ENCODE measurements at places on chromosomes 6 and 20.

- no peak overlapping the region for H3K4me3 ChIP-seq
- H3K36me3 ChIP-seq: no peaks in the 10 kb centered on the region
- H3K4me1 ChIP-seq: no peaks in the 10 kb centered on the region
- no peaks in the 10 kb centered on the region for H3K27me3 ChIP-seq
- no peak overlapping the region for H3K27ac ChIP-seq
- no peak for DNase-seq
These were observed 272.1 kb upstream of the EYS start for GRCh38 chr6:65979120-65979519.

DNA sequence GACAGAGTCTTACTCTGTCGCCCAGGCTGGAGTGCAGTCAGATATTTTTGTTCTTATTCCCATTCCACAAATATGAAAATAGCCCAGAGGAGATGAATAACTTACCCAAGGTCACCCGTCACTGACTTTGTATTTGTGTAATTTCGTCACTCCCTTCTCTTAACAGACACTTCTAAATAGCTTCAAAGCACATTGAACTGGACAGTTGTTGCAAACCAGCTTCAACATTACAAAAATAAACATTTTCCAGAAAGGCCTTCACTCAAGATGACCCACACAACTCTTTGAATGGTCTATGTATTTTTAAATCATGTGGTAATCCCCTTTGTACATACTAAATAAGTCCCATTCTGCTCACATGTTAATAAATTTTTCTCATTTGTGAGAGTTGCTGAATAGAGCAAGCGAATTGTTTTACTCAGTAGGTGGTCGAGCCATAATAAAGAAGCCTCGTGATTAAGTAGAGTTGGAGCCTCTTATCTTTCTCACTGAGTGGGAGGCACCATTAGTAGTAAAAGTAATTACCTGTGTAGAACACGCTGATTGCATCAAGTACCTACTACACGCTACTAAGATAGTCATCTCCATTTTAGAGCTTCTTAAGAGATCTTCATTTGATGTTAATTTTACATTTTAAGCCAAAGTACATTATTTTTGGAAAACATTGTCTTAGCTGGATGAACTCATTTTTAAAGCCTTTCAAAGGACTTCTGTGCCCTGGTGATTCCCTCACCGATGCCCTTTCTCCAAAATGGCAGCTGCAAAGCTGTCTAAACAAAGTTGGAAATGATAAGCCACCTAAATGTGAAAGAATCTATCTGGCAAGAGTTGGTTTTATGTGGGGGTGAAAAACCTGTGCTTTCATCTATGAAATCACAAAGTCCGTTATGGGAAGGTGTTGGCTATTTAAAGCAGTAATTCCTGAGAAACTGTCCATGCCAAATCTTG, 110.0 kb downstream of the TSHZ2 start:
- no peaks in the 10 kb centered on the region for H3K36me3 ChIP-seq
- no peak overlapping the region for H3K27ac ChIP-seq
- no peak overlapping the region for H3K4me3 ChIP-seq
- DNase-seq: no peak

- H3K36me3 ChIP-seq: no peaks in the 10 kb centered on the region
- no peak overlapping the region for H3K4me3 ChIP-seq
- H3K27ac ChIP-seq: no peak overlapping the region
- no peaks in the 10 kb centered on the region for H3K4me1 ChIP-seq
- H3K27me3 ChIP-seq: no peaks in the 10 kb centered on the region
- no peak for DNase-seq
These were observed 44.5 kb downstream of the FUT9 start for GRCh38 chr6:96060249-96060648.

- H3K36me3 ChIP-seq: peaks cover 2% of the 10 kb centered on the region
- no peak overlapping the region for H3K4me3 ChIP-seq
- H3K27me3 ChIP-seq: no peaks in the 10 kb centered on the region
- DNase-seq: no peak
These were observed 214.8 kb downstream of the ZDHHC14 start for GRCh38 chr6:157595768-157596167.

- no peak overlapping the region for H3K4me3 ChIP-seq
- H3K27ac ChIP-seq: no peak overlapping the region
- H3K36me3 ChIP-seq: no peaks in the 10 kb centered on the region
- H3K27me3 ChIP-seq: no peaks in the 10 kb centered on the region
- H3K4me1 ChIP-seq: peaks cover 20% of the 10 kb centered on the region
These were observed 467.4 kb upstream of the PLCB4 start for GRCh38 chr20:8601542-8601912.

DNA sequence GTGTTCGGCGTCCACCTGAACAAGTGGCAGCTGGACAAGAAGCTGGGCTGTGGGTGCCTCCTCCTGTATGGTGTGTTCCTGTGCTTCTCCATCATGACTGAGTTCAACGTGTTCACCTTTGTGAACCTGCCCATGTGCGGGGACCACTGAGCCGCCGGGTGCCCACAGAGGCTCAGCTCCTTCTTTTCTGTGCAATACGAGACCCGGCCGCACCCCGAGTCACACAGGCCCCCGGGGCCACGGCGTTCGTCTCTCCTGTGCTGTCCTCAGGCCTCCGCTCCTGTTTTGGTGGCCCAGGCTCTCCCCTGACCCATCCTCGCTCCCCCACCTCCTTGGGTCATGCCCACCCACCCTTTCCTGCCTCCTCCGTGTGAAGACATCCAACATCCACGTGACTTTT, 37.1 kb upstream of the RIN2 start:
- H3K27ac ChIP-seq: no peak overlapping the region
- no peak overlapping the region for H3K4me3 ChIP-seq
- no peaks in the 10 kb centered on the region for H3K4me1 ChIP-seq
- no peaks in the 10 kb centered on the region for H3K27me3 ChIP-seq
- DNase-seq: no peak

- H3K27ac ChIP-seq: peak overlapping the region; percentile 99
- H3K4me1 ChIP-seq: peaks cover 54% of the 10 kb centered on the region
- peak overlapping the region; percentile 95 for H3K4me3 ChIP-seq
These were observed 1.5 kb upstream of the HMGN4 start for GRCh38 chr6:26536571-26537159.

DNA sequence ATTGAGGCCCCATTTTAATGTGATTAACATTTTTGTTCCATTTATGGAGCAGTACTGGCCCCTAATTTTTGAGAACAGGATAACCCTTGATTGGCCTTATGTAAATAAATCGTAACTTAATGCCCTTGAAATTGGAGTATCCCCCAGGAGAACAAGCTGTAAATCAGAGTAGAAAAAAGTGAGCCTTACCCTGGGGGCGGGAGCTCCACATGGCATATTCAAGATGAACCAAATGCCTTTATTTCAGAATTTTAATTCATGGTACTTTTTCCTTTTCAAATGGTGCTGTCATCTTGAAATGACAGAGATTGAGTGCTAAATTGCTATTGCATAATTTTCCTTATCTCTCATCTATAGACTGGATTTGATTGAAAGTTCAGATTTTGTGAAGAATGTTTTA, 809.5 kb upstream of the FLRT3 start:
- no peaks in the 10 kb centered on the region for H3K36me3 ChIP-seq
- H3K4me1 ChIP-seq: no peaks in the 10 kb centered on the region
- H3K4me3 ChIP-seq: no peak overlapping the region
- no peaks in the 10 kb centered on the region for H3K27me3 ChIP-seq
- H3K27ac ChIP-seq: no peak overlapping the region

DNA sequence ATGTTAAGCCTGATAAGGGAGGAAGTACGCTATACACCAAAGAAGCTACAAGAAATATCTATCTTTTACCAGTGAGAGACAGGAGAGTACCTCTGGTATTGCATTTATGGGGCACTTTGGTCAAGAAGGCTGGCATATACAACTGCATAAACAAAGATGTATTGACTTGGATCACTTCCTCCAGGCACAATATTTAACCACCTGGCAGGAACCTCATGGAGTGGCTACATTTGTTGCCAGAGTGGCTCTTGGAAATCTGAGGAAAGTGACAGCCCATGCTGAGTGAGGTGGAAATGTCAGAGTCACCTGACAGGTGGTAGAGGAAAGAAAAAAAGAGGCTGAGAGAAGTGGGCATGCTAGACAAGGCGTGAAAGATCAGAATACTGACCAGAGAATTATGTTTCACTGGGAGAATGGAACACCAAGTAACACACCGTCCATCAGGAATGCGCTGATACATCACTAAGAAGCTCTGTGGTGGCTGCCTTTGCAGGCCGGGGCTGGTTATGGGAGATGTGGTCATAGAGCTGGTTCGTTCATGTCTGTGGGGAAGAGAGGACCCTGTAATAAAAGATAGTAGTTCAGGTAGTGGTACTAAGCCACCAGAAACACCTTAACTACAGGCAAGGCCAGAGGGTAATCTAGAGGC, 61.4 kb upstream of the UFL1 start:
- no peak for DNase-seq
- no peak overlapping the region for H3K4me3 ChIP-seq
- no peak overlapping the region for H3K27ac ChIP-seq
- H3K27me3 ChIP-seq: no peaks in the 10 kb centered on the region
- H3K4me1 ChIP-seq: peaks cover 2% of the 10 kb centered on the region

DNA sequence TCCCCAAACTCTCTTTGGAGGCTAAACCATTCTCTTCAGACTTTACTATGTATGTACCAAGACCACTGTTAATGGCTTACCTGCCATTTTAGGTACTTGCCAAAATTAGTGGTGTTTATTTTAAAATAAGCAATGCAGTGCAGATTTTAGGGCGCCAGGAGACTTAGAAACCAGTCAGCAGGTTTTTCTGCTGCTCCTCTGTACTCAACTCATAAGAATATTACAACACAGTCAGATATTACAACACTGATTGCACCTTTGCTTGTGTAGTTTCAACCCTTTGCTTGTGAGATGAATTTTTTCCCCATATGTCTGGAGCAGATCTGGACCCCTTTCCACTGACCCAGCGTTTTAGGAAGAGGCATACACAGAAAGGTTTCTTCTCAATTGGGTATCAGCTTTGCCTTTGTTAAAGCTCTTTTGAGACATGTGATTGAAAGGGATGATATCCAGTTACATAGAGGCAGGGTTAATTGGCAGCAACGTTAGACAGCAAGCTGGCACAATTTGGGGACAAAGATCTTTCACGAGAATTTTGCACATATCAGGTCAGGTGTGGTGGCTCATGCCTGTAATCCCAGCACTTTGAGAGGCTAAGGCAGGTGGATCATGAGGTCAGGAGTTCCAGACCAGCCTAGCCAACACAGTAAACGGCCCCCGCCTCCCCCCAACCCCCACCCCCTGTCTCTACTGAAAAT, 6.2 kb downstream of the TTPAL start:
- no peak overlapping the region for H3K27ac ChIP-seq
- DNase-seq: no peak
- no peaks in the 10 kb centered on the region for H3K27me3 ChIP-seq
- no peak overlapping the region for H3K4me3 ChIP-seq
- H3K4me1 ChIP-seq: peaks cover 11% of the 10 kb centered on the region

DNA sequence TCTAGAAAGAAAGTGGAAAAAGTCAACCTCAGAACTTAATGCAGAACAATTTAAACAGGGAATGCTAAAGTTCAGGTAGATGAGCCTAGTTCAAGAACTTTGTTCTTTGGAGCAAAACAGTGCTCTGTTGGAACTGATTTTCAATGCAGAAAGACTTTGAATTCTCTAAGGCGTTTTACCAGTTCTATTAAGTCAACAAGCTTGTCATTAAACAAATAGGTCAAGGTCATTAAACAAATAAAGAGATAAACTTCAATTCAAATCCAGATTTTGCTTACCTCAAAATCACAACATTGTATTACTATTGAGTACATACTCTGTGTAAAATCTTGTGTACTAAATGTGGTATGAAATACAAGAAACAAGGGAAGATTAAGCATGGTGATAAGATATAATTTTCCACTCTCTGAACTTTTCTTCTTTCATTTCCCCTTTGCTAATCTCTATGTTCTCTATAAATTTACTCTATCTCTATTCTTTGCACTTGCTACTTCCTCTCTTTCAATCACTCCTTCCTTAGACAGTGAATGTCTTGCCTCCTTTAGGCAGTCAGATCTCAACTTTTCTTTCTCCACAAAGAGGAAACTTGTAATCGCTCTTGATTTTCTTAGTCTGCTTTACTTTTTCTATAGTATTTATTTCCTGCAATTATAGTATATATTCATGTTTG, 160.8 kb upstream of the KHDRBS2 start:
- no peaks in the 10 kb centered on the region for H3K4me1 ChIP-seq
- no peaks in the 10 kb centered on the region for H3K36me3 ChIP-seq
- no peak for DNase-seq
- H3K27me3 ChIP-seq: no peaks in the 10 kb centered on the region
- H3K4me3 ChIP-seq: no peak overlapping the region
- no peak overlapping the region for H3K27ac ChIP-seq

GRCh38 chr20:5342021-5342420, 25.3 kb upstream of the PROKR2 start:
- no peaks in the 10 kb centered on the region for H3K4me1 ChIP-seq
- H3K27ac ChIP-seq: no peak overlapping the region
- H3K27me3 ChIP-seq: peaks cover 18% of the 10 kb centered on the region

DNA sequence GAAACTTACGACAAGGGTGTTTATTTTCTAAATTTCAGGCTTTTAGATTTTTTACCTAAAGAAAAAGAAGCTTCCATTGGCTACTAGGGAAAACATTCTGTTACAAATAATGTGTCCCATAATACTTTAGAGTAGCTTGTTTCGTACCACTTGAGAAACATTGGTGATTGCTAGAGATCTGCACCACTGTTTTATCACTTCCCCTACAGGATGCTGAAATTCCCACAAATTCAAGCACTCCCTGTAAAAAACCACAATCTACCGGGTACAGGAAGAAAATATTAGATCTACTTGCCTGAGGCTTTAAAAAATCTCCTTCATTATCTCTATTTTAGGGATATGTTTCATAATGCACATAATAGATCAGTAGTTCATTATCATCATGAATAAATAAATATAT, 29.9 kb downstream of the SEL1L2 start:
- no peak for DNase-seq
- no peak overlapping the region for H3K4me3 ChIP-seq
- H3K4me1 ChIP-seq: no peaks in the 10 kb centered on the region

GRCh38 chr6:92201618-92202017, 1217.7 kb downstream of the EPHA7 start:
- H3K27me3 ChIP-seq: no peaks in the 10 kb centered on the region
- no peak for DNase-seq
- no peak overlapping the region for H3K27ac ChIP-seq
- no peaks in the 10 kb centered on the region for H3K4me1 ChIP-seq
- no peak overlapping the region for H3K4me3 ChIP-seq
- no peaks in the 10 kb centered on the region for H3K36me3 ChIP-seq

- no peak overlapping the region for H3K4me3 ChIP-seq
- H3K27me3 ChIP-seq: no peaks in the 10 kb centered on the region
- DNase-seq: no peak
- peaks cover 2% of the 10 kb centered on the region for H3K36me3 ChIP-seq
- H3K4me1 ChIP-seq: no peaks in the 10 kb centered on the region
- no peak overlapping the region for H3K27ac ChIP-seq
These were observed 117.0 kb upstream of the EDN1 start for GRCh38 chr6:12173181-12173580.
